Colonic mucosa (tissue), 4 donors: ENCODE measurements at places on chromosomes 16 and 17.
A peak's percentile ranks its signal among the peaks of the same experiment; 100 is the strongest.

DNA sequence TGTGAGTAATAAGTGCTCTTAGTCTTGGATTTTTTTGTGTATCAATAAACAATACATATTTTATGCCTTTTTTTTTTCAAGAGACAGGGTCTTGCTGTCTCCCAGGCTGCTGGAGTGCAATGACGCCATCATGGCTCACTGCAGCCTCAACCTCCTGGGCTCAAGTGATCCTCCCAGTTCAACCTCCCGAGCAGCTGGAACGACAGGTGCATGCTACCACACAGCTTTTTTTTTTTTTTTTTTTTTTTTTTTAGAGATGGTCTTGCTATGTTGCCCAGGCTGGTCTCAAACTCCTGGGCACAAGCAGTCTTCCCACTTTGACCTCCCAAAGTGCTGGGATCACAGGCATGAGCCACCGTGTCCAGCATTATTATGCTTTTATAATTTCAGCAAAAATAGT is 13.0 kb downstream of the ACSF2 start:
- DNase-seq, result no peak

DNA sequence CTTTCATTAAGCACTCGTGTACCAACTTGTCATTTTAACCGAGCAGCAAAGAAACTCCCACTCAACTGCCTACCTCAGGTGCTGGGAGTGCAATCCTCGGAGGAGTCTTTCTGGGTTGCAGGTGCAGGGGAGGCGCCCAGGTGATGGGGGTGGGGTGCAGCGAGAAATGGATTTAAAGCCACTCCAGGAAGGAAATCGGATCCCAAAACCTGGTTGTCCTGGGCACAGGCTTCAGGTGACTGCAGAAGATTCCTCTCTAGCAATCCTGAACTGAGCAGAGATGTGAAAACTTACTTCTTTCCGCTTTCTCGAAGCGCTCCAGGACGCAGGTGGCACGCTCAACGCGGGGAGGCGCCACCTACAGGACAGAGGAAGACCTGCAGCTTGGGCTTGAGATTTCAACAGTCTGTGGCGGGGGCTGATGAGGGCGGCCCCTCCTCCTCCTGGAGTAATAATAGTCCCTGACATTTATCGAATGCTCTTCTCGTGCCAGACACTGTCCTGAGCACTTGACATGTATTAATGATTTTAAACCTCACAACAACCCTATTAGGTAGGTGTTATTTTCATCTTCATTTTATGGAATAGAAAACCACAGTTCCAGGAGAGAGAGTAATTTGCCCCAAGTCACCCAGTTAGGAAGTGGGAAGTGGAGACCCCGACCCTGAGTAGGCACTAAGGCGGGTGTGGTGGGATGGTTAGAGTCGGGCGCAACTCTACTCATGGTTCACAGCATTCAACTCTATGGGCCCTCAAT is 27.2 kb upstream of the SKAP1 start:
- DNase-seq, result peak; percentile 60

- no peak for DNase-seq
Observed at GRCh38 chr16:1153480-1154160, 714 bp downstream of the CACNA1H start.

GRCh38 chr17:74455025-74455545 is 11.3 kb upstream of the CD300A start:
- DNase-seq, result peak; percentile 70

GRCh38 chr17:50058296-50058953 is 2.5 kb downstream of the ITGA3 start:
- DNase-seq, result no peak

GRCh38 chr16:24117680-24118079 is 138.5 kb upstream of the CACNG3 start:
- DNase-seq, result no peak

DNA sequence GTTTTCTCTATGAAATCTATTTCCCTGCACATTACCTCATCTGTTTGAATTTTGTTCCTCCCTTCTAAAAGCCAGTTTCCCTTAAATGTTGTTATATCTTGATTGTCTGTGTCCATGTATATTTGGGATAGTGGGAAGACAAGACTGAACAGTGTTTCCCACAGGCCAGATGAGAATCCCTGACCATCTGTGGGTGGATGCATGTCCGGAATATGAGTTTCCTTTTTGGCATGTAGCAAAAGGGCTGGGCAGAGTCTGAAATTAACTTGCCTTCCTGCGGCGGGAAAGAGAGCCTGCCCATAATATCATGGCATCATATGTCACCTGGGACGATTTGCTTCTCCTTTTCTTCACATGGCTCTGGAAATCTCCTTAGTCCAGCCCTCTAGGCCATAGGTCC is 385.8 kb upstream of the MAF start:
- DNase-seq, result no peak

GRCh38 chr16:84220851-84221250 is 19.0 kb downstream of the KCNG4 start:
- no peak for DNase-seq

- DNase-seq, result no peak
Observed at GRCh38 chr16:58537124-58537906, 22.0 kb downstream of the SETD6 start.

- DNase-seq, result no peak
Observed at GRCh38 chr16:57303910-57304168, 19.4 kb upstream of the PLLP start.

GRCh38 chr16:46762583-46762982 is 14.4 kb upstream of the MYLK3 start:
- no peak for DNase-seq

DNA sequence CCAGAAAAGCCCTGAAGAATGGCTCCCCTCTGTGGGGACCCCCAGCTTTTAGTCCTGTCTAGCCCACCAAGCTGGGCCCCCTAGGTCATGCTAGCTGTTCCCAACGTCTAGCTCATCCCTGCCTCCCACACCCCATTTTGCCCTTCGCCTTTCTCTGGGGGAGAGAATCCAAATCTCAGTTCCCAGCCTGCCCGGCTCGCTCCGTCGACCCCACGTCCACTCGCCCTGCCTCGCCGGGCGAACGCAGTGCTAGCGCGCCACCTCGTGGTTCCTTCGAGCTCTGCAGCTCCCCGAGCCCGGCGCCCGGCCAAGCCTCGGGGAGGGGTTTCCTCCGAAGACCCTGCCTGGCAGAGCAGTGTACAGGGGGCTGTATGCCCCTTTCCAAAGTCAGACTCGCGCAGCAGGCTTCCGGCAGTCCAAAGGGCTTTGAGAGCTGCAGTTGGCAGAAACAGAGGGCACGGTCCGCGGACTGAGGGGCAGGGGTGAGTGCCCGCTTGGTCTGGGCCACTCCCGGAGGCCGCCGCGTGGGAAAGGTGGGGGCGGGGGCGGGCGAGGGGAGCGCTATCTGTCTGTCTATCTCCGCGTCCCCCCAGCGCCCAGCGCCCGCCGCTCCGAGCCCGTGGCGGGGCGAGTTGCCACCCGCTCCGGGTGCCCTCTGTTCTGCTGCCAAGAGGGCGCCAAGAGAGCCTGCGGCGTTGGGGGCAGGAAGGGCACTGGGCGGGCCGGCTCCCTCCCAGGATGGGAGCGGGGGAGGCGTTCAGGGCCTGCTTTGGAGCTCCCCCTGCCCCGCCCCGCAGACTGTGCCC is 1.7 kb upstream of the DLX3 start:
- DNase-seq, result peak; percentile 45

GRCh38 chr17:7884581-7885366 is 3.8 kb upstream of the CHD3 start:
- no peak for DNase-seq

DNA sequence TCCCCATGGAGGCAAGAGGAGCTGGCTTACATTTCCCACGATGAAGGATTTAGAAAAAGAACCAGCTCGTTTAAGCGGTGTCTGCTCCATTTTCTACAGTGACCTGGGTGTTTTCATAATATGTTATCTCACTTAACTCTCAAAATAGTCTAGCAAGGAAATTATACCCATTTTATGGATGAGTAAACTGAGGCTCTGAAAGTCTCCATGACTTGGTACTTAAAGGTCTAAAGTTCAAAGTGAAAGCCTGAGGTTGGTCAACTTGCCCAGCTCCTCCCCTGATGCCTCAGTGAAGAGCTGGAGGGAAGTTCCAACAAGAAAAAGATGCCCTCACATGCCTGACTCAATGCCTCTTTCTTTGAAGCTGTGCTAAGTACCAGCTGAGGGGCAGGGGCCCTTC is 232.0 kb downstream of the CBLN1 start:
- DNase-seq, result no peak

DNA sequence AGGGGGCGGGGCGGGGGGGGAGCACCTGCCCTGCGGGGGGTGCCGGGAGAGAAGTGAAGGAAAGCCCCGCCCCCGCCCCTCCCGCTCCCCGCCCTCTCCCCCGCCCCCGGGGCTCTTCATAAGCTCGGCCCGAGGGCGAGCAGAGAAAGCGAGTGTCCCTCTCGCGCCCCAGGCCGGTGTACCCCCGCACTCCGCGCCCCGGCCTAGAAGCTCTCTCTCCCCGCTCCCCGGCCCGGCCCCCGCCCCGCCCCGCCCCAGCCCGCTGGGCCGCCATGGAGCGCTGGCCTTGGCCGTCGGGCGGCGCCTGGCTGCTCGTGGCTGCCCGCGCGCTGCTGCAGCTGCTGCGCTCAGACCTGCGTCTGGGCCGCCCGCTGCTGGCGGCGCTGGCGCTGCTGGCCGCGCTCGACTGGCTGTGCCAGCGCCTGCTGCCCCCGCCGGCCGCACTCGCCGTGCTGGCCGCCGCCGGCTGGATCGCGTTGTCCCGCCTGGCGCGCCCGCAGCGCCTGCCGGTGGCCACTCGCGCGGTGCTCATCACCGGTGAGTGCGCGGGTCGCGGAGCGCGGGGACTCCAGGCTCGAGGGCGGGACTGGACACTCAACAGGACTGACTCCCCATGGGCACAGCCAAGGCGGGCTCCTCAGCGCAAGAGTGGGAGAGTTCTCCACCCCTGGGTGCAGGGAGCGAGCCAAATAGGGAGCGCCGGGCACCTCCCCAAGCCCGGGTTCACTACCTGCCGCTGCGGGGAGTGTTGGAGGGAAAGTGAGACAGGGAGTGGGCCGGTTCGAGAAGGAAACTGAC is at the start of gene HSD11B2:
Gene HSD11B2 (plus strand): TSS at position 145 of the 798 bp plus-strand sequence. CDS start 128 bp downstream, at position 273.
- peak; percentile 87 for DNase-seq

DNA sequence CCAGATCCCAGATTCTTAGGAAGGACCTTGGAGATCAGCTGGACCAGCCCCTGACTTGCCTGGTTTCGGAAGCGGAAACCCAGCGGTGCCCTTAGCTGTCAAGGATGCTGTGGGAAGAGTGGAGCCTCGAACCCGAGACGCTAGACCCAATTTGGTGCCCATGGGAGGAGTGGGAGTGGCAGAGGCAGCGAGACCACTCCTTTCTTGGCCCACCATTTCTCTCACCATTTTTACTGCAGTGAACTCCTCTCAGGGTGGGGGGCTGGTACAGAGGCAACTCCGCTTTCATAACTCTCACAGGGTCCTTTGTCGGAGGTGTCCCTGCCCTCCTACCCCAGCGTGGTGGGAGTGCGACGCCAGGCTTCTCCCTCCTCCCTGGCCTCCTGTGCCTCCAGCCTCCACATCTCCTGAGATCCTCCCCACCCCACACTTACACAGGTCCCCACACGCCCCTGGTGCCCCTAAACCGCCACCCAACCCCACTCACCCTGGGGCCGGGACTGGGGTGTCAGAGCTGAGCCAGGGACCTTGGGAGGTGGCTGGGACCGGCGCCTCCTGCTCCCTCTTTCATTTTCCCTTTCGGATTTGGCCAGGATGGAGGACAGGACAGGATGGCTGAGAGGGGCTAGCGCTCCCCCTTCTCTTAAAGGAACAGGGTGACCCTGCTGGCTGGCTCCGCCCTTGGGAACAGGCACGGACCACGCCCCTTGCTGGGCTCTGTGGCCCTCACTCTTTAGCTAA is at the start of gene GJD3:
Gene GJD3 (minus strand): TSS at position 617 of the 741 bp plus-strand sequence. CDS start 922 bp downstream, outside the sequence.
- DNase-seq, result no peak

DNA sequence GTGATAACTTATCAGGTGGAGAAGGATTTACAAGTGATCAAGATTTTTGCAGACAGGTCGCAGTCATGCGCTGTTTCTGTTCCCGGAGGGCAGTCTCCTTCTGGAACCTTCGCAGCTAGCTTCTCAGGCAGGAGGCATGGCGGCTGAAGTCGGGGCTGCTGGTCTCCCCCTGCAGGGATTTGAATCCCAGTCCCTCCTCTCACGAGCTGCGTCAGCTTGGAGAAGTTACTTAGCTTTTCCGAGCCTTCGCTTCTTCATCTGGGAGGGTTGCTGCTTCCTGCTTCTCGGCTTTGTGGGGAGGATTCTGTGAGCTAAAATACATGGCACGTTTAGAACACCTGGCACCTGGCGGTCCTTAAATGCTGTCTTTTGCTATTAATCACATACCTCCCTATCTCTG is 287.8 kb upstream of the FOXF1 start:
- no peak for DNase-seq

- DNase-seq, result no peak
Observed at GRCh38 chr16:47016700-47017133, 43.2 kb upstream of the DNAJA2 start.

GRCh38 chr17:76840443-76840767 is 27.8 kb upstream of the MGAT5B start:
- no peak for DNase-seq

DNA sequence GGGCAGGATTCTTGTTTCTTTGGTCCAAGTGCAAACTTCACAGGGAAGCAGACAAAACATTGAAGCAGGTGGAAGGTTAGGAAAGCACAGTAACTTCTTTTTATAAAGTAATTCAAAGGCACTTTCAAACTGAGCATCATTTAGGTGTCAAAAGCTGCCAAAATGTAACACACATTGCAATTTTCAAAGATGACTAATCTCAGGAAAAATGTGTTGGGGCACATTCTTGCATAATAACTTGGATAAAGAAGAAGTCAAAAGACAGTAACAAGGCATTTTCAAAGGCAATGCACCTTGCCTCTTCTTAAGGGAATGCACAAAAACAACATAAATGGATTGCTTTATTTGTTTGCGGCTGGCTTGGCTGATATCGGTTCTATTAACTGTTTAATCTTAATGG is 3.6 kb downstream of the KCNJ2 start:
- DNase-seq, result no peak

DNA sequence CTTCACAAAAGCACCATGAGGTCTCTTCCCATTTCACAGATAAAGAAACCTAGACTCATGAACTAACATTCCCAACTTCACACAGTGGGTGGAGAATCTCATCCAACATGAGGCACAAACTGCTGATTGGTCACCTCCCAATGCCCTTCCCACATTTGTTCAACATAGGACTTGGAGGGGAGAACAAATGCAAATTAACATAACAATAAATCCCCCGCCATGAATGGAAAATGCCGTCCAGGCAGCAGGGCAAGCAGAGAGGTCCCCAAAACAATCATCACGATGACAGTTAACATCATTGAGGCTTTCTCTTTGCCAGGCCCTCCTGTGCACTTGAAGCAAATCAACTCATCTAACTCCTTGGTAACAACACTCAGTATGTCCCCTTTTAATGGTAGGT is 185.3 kb downstream of the TMEM132E start:
- DNase-seq, result no peak

- DNase-seq, result no peak
Observed at GRCh38 chr17:44012391-44012790, 2.4 kb downstream of the TMEM101 start.

DNA sequence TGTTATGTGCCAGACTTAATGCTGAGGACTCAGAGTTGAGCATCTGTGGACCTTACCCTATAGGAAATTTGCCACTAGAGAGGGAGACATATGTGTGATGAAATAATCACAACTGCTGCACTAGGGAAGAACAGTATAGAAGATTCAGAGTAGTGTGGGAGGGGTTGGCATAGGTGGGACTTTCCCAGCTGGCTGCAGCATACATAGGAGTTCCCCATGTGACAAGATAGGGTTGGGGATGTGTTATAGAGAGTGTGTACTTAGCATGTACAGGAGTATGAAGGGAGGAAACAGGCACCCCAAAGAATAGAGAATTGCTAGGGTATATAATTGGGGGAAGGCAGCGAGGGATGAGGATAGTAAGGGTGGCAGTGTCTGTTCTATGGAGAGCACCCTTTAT is 2.9 kb downstream of the NUP93 start:
- DNase-seq, result no peak
